ENCODE measurements at places on chromosomes 2 and 18.
A peak's percentile ranks its signal among the peaks of the same experiment; 100 is the strongest.

GRCh38 chr2:72032481-72033041 is 115.1 kb downstream of the CYP26B1 start:
- no peak for DNase-seq

DNA sequence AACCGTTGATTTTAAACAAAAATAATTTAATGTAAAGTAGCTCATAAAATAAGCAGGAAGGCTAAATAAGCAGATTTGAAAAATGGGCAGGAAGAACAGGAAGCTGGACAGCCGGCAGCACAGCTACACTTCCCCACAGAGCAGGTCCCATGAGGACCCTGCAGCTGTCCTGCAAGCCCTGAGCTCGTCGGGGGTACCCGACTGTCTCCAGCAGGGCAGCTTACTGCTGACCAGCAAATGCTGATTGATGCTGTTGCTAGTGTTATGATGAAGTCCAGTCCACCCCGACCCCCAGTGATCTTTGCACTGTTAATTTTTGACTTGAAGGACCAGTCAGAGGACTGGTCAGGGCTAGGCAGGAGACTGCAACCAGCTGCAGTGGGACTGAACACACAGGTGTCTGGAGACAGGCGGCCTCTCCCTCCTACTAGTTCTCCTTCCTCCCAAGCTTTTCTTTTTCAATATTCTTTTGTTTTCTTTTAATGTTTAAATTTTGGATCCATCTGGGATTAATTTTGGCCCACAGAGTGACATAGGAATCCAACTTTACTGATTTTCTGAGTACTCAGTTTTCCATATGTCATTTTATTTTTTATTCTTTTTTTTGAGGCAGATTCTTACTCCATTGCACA is 27.7 kb downstream of the POLE4 start:
- DNase-seq: no peak

- peak; percentile 64 for DNase-seq
Measured at GRCh38 chr2:210577263-210578071, 21.1 kb downstream of the CPS1 start.

DNA sequence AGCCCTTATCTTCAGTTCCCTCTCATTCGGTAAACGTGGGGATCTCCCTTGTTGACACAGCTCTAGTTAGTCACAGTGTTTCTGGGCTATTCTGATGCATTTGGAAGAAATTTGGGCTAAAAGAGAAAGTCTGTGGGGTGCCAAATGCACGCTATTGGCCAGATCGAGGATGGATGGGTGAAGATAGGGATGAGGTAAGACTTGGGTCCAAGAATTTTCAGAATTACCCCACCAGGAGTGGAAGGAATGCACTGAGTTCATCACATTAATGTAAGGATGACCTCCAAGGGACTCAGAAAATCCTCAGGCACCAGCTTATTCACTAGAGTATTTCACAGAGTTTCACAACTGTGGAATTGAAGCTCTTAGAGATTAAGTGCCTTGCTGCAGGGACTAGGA is 49.3 kb downstream of the NRP2 start:
- peak; percentile 96 for DNase-seq

DNA sequence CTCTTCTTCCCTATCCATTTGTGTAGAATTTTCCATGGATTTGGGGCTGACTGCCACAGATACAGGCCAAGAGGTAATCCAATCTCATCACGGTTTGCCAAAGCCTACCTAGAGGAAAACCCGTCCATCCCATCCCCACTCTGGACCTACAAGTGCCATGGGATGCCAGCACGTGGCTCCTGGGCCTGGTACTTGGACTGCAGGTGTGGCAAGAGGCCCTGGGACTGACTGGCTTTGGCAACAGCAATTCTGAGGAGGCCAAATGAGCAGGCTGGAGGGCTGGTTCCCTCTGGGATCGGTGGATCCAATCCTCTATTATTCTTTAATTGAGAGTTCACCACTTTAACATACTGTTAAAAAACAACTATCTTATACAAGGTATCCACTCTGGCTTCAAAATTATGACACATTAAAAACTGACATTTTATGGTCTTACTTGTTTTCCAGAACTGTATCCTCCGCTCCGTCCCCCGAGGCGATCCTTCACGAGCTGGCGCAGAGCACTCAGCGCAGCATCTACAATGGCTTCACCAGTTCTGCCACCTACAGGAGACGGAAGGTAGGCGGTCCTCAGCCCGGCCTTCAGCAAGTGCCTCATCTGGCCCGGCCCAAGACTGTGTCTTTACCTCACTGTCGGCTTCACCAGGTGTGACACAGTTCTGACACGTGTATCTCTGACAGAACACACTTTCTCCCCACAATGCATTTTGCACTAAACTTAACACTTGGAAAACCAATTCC is 19.8 kb downstream of the PDIA6 start:
- no peak for DNase-seq

DNA sequence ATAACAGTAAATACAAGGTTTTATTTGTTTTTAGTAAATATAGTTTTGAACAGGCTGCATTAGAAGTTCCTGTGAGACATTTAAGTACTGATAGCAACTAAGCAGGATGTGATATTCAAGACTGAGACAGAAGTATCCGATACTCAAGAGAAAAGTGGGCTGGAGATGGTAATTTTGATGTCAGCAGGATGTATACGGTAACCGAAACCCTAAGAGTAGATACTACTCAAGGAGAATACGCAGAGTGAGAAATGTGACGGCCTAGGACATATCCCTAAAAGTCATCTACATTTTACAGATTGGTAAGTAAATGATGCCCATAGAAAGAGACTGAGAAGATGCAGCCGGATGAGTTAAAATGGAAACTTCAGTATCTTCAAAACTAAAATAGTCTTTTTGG is 115.4 kb downstream of the GORASP2 start:
- DNase-seq: no peak

DNA sequence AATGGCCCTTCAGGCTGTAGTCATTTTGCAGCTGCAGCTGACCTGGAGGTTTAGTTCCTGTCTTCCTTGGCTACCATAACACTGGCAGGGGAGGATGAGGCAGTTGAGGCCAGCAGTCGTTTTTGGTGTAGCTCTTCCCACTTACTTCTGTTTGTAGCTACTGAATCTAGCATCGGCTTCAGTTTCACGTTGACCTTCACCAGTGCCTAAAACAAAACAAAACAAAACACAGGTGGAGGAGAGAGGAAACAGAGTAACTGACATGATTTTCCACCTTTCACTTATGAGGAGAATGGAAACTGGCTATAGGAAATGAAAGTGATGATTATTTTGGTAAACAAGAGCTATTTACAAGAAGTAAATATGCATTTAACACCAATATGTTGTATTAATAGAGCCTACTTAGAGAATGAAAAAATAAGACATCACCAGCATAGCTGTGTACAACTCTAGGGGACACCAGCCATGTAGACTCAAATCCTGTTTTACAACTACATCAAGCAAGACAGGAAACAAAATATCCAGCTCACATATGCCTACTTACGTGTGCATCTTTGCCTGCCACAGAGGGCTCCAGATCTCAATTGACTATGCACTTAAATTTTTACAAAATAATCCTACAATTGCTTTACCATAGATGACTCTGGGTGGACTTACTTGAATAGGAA is 236.9 kb downstream of the AGPS start:
- no peak for DNase-seq

GRCh38 chr2:20424300-20425290 is 22.3 kb upstream of the RHOB start:
- peak; percentile 86 for DNase-seq

DNA sequence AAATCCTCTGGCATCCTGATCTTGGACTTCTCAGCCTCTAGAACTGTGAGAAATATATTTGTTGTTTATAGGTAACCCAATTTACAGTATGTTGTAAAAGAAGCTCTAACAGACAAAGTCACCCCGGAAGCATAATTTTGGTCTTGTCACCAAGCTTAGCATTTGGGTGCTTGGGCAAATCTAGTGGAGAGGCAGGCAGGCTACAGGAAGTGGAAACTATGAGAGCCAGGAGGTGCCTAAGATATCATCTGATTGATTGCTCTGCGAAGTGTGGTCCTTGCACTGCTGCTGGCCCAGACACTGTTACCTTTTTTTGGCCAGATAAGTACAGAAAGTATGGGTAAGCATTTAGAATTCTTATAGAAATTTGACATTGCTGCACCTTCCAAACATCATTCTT is 102.9 kb downstream of the CDC42EP3 start:
- DNase-seq: no peak

GRCh38 chr2:195652911-195653310 is 4.1 kb upstream of the SLC39A10 start:
- peak; percentile 80 for DNase-seq

DNA sequence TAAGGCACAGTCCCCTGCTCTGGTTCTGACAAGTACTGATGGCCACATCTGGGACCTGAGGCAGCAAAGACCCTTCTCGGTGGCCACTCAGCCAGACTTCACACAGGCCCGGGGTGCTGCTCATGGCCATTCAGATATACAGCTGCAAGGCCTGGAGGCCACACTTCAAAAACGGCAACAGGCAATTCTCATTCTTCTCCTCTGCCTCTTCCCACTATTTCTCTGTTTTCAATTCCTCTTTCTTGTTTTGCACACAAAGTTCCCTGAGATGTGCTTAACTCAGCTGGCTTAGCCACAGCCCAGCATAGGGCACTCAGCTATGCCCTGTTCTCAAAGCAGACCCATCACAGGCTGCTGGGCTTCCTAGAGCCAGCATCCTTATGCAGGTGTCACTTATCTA is 29.9 kb downstream of the PTPN18 start:
- no peak for DNase-seq
